SK-N-SH treated with all-trans-retinoic acid at 6 μM for 48 hours (cell line): ENCODE measurements at places on chromosomes 6 and 20.

- ATAC-seq, result no peak
These were observed 76.5 kb downstream of the STMND1 start for GRCh38 chr6:17178326-17178725.

DNA sequence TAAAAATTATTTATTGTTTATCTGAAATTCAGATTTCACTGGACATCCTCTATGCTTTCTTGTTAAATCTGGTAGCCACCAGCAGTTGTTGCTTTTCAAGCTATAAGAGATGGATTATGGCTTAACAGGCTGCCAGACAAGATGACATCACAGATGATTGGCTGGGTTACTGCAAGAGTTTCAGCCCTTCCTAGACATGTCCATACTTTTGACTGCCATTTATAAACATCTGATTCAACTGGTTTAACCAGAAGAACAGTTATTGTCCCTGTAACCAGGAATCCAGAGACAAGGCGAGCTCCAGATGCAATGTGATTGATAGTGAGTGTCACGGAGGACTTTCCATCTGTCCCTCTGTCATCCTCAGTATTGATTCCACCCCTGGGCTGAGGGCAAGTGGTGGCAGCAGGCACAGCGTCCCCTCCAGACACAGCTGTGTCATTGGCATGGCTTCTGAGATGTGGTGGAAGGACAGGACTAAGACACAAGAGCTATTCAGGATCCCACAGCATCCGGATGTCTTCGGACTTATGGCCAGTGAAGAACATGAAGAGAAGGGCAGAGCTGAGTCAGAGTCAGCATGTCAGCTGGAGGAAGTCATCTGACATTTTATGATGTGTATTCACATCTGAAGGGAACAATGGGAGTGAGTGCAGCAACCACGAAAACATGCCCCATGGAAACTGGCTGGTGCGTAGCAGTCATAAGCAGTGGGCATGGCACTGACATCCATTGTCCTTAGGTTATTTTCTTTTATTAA lies 284.5 kb upstream of the CDYL start:
- ATAC-seq, result no peak

DNA sequence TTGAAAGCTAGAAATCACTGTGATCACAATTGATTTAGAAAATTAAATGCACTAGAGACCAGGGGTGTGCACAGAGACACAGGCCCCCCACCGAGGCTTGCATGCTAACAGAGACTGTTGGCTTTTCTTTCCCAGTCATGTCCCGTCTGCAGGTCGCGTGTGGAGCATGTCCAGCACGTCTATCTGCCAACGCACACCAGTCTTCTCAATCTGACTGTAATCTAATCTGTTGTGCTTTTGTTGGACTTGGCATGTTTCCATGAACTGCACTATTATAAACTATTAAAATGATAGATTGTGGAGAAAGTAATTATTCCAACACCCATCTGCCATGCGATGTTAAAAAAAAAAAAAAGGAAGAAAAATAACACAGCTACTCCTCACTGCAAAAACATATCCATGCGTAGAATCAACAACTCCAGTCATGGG lies 17.7 kb downstream of the MYLIP start:
- ATAC-seq, result no peak

DNA sequence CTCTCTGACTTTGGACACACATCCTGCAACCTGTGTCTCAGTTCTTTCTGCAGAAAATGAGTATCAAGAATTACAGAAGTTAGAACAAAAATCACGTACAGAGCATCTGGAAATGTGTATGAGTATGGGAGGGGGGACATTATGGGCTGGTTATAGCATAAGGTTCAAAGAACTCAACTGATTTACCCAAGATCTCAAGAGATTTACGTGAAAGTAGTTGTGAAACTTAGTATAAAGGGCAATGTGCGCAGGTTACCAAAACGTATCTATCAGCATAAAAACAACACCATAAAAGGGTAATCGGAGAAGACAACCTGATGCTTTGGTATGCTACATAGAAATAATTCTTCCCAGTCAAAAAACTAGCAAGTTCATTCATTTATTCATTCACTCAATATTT lies 15.6 kb upstream of the DST start:
- no peak for ATAC-seq

- no peak for ATAC-seq
These were observed 20.0 kb upstream of the KCNK5 start for GRCh38 chr6:39249278-39249677.

GRCh38 chr20:40655451-40655850 lies 33.6 kb downstream of the MAFB start:
- no peak for ATAC-seq

- ATAC-seq, result no peak
These were observed 931.1 kb downstream of the C6orf118 start for GRCh38 chr6:164378330-164378729.

GRCh38 chr6:139706912-139707311 lies 332.5 kb upstream of the CITED2 start:
- ATAC-seq, result no peak

GRCh38 chr6:15436451-15436850 lies 190.6 kb downstream of the JARID2 start:
- ATAC-seq, result no peak

- no peak for ATAC-seq
These were observed 282.9 kb upstream of the RNF217 start for GRCh38 chr6:124679387-124679786.

DNA sequence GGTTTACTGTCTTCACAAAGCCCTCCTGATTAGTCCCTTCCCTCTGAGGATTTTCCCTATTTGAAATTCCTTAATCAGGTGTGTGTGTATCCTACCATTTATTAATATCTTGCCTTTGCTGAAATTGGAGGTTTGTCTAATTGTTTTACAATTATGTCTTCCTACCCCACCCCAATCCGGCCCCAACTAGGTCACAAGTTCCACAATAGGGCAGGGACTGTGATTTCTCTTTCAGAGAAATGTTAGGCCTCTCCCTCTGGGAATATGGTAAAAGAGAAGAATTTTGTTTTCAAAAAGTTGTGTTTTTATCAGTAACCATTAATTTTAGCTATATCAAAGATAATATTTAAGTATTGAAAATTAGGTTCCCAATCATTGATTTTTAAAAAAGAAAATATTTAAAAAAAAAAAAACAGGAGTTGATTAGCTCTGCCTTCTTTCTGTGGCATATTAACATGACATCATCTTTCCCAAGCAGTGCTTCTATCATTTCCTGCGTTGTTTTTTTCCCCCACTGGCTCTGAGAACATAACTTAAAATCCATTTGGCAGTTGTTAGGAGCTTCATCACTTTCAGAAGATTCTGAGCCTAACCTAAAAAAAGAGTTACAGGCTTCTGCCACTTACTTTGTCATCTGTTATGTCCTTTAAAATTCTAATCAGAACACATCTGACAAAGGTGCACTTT lies 36.1 kb downstream of the BLOC1S5 start:
- ATAC-seq, result peak; percentile 63

- no peak for ATAC-seq
These were observed 145.4 kb downstream of the DST start for GRCh38 chr6:56497240-56497639.

DNA sequence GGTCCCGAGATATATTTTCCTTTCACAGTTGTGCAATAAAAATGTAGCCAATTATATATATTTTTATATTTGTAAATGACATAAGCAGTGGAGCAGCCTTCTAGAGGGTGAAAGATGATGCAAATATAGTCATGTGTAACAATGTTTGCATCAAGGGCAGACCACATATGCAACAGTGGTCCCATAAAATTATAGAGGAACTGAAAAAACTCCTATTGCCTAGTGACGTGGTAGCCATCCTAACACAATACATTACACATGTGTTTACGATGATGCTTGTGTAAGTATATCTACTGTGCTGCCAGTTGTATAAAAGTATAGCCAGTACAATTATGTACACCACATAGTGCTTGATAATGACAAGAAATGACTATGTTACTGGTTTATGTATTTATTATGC lies 162.8 kb downstream of the ZFAND3 start:
- no peak for ATAC-seq

GRCh38 chr20:40431611-40432010 lies 257.4 kb downstream of the MAFB start:
- ATAC-seq, result no peak

DNA sequence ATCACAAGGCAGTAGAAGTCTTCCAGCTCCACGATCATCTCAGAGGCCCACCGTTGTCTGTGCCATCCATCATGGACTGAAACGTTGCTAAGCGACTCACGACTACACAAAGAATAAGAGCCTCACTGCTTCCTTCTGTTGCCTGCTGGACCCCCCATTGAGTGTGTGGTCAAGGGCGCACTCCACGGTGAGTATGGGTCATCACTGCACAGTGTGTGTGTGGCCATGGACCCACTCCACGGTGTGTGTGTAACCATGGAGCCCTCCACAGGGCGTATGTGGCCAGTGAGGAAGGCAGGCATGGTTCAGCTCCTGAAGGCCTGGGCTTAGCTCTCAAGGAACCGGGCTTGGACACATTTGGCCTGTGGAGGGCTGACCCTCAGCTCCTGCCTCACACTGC lies 123.4 kb upstream of the AFDN start:
- ATAC-seq, result no peak

GRCh38 chr20:50284811-50285375 lies 94.3 kb downstream of the CEBPB start:
- ATAC-seq, result no peak; the same call in 2 of the 3 replicates

DNA sequence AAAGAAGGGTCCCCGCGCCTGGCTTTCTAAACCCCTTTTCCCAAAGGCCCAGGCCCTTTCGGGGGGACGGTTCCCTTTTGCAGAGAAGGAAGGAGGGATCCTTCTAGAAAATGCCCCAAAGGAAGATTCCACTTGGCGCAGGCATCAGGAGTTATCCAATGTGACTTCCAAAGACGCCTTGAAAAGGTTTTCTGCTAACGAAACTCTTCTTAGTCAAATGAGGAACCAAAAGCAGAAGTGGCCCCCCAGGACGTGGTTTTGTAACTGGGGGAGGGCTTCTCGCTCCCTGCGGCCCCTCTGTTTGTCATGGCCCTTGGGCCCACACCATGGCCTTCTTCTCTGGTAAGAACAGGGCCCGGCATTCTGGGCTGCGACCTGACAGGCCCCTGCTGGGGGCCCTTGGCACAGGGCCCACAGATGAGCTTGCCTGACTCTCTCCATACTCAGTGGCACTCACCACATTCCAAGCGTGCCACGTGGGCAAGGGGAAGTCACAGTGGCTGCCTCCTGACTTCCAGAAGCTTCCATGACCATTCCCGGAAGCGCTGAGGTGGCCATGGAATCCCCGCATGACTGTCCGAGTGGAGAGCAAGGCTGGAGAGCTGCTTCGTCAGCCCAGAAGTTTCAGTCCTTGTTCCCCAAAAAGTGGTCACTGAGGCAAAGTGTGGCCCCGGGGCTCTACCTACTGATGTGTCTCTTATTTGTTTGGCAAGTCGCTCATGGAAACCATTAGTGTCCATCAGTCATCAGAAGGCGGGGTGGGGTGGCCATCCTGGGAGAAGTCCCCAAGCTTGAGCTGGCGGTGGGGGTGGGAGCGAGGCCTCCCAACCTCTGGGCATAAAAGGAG lies 834 bp upstream of the CTSZ start:
- no peak for ATAC-seq

DNA sequence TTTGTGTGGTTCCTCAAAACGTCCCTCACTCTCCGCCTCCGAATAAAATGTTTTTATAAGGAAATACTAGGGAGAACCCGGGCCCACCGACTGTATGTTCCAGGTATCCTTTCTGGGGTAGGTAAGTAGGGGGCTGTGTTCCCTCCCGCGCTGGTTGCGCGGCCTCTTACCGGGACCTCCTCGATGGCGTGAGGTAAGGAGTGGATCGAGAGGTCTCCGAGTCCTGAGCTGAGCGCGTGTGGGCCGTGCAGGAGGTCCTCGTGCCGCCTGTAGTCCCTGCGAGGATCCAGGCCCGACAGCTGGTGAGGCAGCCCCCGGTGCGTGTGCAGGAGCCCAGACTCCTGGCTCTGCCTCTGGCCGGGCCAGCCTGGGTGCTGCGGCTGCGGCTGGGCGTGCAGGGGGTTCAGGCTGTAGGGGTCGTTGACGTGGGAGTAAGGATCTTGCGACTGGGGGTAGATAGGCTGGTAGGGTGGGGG lies 5.1 kb downstream of the TFAP2A start:
- no peak for ATAC-seq

DNA sequence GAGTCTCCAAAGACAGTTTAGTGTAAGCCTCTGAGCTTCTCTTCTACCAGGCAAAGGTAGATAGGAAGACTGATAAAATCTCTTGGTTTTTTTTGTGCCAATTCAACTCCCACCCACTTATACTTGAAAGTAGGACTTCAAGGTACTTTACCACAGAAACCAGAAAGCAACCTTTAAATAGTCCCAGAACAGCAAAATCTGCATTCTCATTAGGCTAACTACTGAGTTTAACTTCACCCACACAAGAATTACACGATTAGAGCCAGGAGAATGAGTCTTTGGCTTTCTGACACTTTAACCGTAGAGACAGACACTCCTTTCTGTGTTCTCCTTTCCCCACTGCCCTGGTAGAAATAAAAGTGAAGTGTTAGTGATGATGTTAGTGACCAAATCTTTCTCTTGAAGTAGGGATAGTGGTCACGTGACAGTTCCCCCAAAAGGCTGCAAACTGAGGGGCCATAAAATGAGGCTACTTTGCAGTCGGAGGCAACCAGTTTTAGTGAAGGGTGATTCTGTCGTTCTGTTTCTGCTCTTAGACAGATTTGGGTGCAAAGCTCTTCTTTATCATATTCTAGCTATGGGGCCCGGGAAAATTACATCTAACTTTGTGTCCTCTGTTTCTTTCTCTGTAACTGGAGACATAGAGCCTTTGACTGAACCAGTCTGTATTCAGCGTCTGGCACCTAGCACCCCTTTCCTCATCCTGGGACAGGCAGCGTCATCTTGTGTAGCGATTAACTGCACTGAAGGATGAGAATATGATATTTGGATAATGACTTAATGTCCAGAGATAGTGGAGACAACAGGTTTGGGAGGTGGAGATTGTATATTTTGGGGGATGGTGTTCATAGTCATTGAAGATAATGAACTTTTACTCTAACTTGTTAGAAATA lies 206.4 kb upstream of the CITED2 start:
- no peak for ATAC-seq

- no peak for ATAC-seq
These were observed 39.8 kb upstream of the SLCO4A1 start for GRCh38 chr20:62602550-62602949.

DNA sequence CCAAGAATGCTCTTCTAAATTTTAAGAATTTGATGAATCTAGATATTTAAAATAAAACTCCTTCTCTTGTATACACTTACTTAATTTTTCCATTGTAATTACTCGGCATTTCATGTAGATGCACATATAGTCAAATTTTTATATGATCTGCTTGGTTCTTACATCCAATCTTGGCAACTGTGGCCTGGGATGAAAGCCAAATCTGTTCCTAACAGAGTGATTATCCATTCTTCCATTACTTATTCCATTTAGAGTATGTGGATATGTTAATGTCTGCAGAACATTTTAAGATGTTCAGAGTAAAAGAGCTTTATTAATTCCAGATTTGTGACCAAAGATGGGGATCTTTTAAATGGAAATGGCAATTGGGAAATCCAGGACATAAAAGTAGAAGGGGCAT lies 144.1 kb upstream of the PDE7B start:
- no peak for ATAC-seq
